Activated CD4-positive, alpha-beta memory T cell treated with anti-CD3 and anti-CD28 coated beads for 36 hours (primary cell): ENCODE measurements at places on chromosomes 11 and 22. TPM values are rescaled to one million over a fixed set of nuclear protein-coding genes. Genes with fewer than 3 reads are reported as not detected.
A peak's percentile ranks its signal among the peaks of the same experiment; 100 is the strongest.

Gene LIF
- 189 TPM for total RNA-seq

Gene POLR2L
- total RNA-seq: 74.0 TPM

Gene EXPH5
- total RNA-seq: 1.8 TPM

GRCh38 chr11:46498179-46498578 lies 95.6 kb downstream of the AMBRA1 start:
- H3K27me3 ChIP-seq: no peaks in the 10 kb centered on the region
- DNase-seq: no peak
- H3K4me1 ChIP-seq: peaks cover 6% of the 10 kb centered on the region
- H3K36me3 ChIP-seq: peaks cover 18% of the 10 kb centered on the region

Gene KCNJ5
- not detected for total RNA-seq

DNA sequence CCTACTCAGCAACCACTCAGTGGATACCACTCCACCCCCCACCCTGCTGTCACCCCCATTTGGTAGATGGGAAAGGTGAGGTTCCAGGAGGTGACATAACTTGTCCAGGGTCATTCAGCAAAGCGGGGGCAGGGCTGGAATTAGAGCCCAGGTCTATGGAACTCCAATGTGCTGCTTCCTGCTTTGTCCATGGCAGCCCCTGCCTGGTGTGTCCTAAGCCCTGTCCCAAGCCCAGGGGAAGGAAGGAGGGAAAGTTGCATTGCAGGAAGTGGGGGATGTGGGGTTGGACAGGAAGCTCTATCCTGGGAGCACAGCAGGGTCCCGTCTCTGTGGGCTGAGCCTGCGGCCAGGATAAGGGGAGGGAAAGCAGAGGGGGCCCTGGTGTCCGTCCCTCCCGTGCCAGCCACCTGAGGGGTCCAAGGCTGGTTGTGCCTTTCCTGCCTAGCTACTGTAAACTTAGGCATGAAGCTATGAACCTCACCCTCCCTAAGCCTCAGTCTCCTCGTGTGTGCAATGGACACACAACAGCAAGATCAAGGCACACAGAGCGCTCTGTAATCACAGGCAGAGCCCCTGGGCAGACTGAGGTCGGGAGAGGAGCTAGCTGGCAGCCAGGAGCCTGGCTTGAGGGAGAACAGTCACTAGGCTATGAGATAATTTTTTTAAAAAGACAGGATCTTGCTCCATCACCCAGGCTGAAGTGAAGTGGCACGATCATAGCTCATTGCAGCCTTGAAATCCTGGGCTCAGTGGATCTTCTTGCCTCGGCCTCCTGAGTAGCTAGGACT lies 12.9 kb downstream of the GAL3ST1 start:
- H3K4me1 ChIP-seq: no peaks in the 10 kb centered on the region
- no peaks in the 10 kb centered on the region for H3K27me3 ChIP-seq
- H3K27ac ChIP-seq: no peak overlapping the region
- H3K36me3 ChIP-seq: no peaks in the 10 kb centered on the region
- no peak overlapping the region for H3K4me3 ChIP-seq

Gene MMP10
- total RNA-seq: not detected

Gene MS4A4E
- total RNA-seq: not detected

DNA sequence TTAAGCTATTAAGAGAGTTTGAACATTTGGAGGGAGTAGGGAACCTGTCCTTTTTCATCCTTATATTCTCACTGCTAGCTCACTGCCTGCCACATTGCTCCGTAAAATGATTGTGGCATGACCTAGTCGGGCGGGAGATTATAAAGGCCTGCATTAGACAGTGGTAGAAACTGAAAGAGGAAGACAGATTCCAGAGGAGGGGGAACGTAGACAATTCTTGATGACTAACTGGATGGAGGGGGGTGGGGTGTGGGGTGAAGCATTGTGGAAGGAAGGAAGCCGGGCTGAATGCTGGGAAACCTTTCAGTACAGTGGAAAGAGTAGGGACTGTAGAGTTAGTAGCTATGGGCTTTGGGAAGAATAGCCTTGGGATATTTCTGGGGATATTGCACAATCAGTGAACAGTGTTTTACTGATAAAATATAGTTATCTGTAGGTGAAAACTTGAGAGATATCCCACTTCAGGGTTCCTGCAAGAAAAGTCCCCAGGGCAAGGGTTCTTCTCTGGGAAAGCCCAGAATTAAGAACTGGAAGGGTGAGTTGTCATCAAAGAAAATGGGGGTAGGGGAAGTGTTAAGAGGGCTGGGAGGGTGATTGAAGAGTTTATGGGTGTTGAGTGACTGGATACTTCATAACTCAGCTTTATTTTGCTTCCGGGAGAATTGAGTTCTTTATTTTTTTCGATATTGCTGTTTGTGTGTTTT lies 2.1 kb downstream of the MED15 start:
- no peaks in the 10 kb centered on the region for H3K27me3 ChIP-seq
- H3K4me1 ChIP-seq: peaks cover 62% of the 10 kb centered on the region
- DNase-seq: peak; percentile 75
- peak overlapping the region; percentile 93 for H3K27ac ChIP-seq
- peak overlapping the region; percentile 91 for H3K4me3 ChIP-seq
- H3K36me3 ChIP-seq: peaks cover 28% of the 10 kb centered on the region

Gene TPBGL
- not detected for total RNA-seq

Gene MOV10L1
- not detected for total RNA-seq

Gene HSPB2
- not detected for total RNA-seq

GRCh38 chr11:121958971-121959325 lies 157.1 kb downstream of the BLID start:
- no peaks in the 10 kb centered on the region for H3K27me3 ChIP-seq
- H3K36me3 ChIP-seq: no peaks in the 10 kb centered on the region
- no peak overlapping the region for H3K27ac ChIP-seq
- H3K4me1 ChIP-seq: no peaks in the 10 kb centered on the region
- DNase-seq: no peak

Gene WNT7B
- not detected for total RNA-seq

Gene DBX1
- not detected for total RNA-seq

Gene FGF4
- total RNA-seq: not detected

DNA sequence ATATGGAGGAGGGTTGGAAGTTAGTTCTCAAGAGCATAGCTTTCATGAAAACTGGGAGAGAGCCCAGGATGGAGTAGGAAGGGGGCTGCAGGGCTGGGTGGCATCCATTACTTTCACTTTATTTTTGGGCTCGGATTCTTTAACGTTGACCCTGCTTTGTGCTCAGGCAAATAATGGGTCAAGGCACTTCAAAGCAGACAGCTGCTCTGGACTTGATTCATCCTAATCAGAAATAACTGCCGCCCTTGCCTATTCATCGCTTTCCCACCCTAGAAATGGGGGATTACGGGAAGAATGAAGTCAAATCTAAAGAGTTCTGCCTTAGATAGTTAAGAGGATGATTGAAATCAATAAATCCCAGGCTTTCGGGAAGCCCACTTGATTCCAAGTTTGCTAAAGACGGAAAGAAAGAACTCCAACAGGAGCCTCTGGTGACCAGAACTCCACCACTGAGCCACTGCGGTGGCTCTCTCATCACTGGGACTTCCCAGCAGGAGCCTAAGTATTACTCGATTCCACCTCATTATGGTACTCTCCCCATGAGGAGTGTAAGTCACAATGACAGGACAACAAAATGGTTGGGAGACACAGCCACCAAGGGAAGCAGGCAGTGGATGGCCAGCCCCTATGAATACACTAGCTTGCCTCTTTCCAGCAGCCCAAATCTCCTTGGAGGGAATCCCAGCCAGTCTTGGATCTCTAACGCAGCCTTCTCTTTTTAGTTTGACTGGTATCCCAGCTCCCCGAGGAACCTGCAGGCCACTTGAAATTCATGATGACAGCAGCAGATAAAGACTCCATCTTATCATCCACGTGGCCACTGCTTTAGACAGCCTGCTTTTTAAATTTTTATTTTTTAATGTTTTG lies 815.5 kb downstream of the NTM start:
- no peaks in the 10 kb centered on the region for H3K36me3 ChIP-seq
- DNase-seq: no peak
- H3K27ac ChIP-seq: no peak overlapping the region
- H3K27me3 ChIP-seq: no peaks in the 10 kb centered on the region

- H3K27me3 ChIP-seq: no peaks in the 10 kb centered on the region
- DNase-seq: no peak
- peaks cover 16% of the 10 kb centered on the region for H3K36me3 ChIP-seq
- H3K4me1 ChIP-seq: peaks cover 29% of the 10 kb centered on the region
These were observed 14.1 kb downstream of the BTBD10 start for GRCh38 chr11:13448876-13449275.

- no peaks in the 10 kb centered on the region for H3K27me3 ChIP-seq
- no peak overlapping the region for H3K27ac ChIP-seq
- H3K36me3 ChIP-seq: peaks cover 30% of the 10 kb centered on the region
- no peak overlapping the region for H3K4me3 ChIP-seq
- H3K4me1 ChIP-seq: peaks cover 17% of the 10 kb centered on the region
These were observed 73.7 kb downstream of the FLI1 start for GRCh38 chr11:128767591-128768001.

DNA sequence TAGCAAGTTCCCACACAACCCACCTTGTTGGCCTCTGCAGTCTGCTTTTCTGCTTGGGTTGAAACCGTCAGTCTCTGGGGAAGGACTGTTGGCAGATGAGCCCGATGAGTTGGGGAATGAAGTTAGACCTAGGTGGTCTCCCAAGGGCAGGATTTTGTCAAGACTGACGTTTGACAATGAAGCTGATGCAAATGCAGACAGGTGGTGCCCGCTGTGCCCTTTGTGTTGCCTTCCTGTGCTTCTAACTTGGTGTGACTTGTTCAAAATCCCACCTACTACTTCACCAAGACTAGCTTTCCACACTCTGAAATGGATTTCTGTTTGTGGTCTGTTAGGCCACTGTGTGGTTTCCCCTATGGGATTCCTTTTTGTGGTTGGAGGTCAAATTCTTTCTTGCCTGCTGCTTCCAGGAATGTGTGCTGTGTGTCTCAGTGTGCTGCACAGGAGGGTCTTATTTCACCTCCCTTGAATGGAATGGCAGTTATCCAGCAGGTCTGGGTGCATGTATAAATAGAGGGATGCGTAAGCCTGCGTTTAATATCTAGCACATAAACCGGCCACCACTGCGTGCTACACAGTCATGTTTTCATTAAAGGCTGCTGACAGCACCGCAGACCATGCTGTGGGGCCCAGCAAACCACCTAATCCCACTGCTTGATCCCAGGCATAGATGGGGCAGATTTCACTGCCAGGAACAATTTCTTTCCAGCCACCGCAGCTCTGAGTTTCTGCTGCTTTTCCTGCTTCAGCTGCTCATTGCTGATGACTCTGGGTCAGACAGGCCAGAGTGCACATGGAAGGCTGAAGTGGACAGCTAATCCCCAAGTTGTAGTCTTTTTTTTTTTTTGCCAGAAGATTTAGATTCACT lies 44.8 kb downstream of the ADAMTS8 start:
- no peaks in the 10 kb centered on the region for H3K27me3 ChIP-seq
- no peaks in the 10 kb centered on the region for H3K36me3 ChIP-seq
- no peak for DNase-seq
- H3K4me3 ChIP-seq: no peak overlapping the region
- H3K27ac ChIP-seq: no peak overlapping the region

DNA sequence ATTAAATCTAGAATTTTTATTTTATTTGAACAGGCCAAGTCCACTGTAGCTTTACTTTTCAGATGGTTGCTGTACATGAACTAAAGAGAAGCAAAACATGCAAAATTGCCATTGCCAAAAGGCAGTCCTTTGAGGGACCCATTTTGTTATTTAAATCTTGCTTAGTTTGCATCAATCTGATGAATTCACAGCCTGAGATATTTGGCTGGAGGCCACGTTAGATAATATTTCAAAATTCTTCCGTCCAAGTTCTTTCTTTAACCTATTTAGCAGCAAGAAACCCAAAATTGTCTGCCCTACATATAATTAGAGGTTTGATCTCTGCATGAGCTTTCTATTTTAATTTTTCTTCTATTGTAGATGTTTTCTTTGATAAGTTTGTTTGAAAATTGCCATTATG lies 1706.9 kb upstream of the RAG2 start:
- H3K27me3 ChIP-seq: no peaks in the 10 kb centered on the region
- H3K36me3 ChIP-seq: no peaks in the 10 kb centered on the region
- no peak for DNase-seq
- H3K27ac ChIP-seq: no peak overlapping the region
- no peaks in the 10 kb centered on the region for H3K4me1 ChIP-seq

DNA sequence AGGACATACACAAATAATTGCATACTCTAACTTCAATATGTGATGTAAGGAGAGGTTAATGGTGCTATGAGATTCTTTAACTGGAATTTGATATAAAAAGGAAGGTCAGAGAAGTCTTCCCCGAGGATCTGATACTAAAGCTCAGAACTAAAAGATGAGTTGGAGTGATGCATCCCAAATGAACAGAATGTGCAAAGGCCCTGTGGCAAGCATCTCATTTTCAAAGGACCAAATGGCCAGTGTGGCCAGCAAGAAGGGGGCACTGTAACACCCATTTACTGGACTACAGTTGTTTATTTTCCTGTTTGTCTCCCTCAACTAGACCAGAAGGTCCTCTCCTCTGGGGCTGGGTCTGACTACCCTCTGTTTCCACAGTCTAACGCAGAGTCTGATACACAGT lies 114.9 kb upstream of the ASPHD2 start:
- H3K36me3 ChIP-seq: no peaks in the 10 kb centered on the region
- no peak overlapping the region for H3K27ac ChIP-seq

- peaks cover 2% of the 10 kb centered on the region for H3K4me1 ChIP-seq
- H3K36me3 ChIP-seq: no peaks in the 10 kb centered on the region
- H3K27ac ChIP-seq: no peak overlapping the region
- H3K27me3 ChIP-seq: no peaks in the 10 kb centered on the region
- no peak overlapping the region for H3K4me3 ChIP-seq
These were observed 69.2 kb upstream of the CRYBB3 start for GRCh38 chr22:25130462-25130861.

DNA sequence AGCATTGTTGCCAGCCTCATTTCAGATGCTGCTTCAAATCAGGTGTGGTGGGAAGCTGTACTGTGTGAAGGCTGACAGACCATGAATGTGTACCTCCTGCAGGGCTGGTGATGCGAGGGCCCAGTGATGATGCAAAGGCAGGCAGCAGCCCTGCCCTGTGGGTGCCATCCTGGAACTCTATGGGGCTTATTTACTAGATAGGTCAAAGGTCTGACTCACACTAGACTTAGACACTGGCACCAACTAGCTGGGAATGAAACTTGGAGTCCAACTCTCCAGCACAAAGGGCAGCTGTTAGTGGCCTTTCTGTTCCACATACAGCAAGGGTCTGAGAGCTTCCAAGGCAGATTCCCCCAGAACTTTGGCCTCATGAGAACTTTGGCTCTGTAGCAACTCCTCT lies 138.4 kb downstream of the TTC17 start:
- peaks cover 9% of the 10 kb centered on the region for H3K27me3 ChIP-seq
- peaks cover 8% of the 10 kb centered on the region for H3K36me3 ChIP-seq
- no peaks in the 10 kb centered on the region for H3K4me1 ChIP-seq
- no peak overlapping the region for H3K27ac ChIP-seq
- no peak for DNase-seq

GRCh38 chr11:86722748-86723147 lies 50.3 kb upstream of the ME3 start:
- no peak for DNase-seq
- H3K27ac ChIP-seq: no peak overlapping the region
- H3K4me3 ChIP-seq: no peak overlapping the region
- H3K36me3 ChIP-seq: no peaks in the 10 kb centered on the region
- H3K4me1 ChIP-seq: no peaks in the 10 kb centered on the region
